ENCODE measurements at places on chromosomes 7 and 10.

DNA sequence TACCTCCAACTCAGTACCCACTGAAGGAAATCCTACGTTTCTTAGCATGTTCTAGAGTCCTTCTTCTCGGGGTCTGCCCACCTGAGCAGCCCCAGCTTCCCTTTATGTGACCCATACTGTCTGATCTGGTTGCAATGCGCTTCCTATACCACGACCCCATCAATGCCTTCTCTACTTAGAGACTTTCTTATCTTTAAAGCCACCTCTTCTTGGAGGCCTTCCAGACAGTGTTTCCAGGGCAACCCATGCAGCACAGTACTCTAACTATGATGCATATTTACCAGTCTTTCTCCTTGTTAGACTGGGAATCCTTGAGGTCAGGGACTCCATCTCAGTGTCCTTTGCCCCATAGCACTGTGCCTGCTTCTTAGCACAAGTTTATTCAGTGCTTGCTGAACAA, 54.5 kb upstream of the SLF2 start:
- no peak for DNase-seq

DNA sequence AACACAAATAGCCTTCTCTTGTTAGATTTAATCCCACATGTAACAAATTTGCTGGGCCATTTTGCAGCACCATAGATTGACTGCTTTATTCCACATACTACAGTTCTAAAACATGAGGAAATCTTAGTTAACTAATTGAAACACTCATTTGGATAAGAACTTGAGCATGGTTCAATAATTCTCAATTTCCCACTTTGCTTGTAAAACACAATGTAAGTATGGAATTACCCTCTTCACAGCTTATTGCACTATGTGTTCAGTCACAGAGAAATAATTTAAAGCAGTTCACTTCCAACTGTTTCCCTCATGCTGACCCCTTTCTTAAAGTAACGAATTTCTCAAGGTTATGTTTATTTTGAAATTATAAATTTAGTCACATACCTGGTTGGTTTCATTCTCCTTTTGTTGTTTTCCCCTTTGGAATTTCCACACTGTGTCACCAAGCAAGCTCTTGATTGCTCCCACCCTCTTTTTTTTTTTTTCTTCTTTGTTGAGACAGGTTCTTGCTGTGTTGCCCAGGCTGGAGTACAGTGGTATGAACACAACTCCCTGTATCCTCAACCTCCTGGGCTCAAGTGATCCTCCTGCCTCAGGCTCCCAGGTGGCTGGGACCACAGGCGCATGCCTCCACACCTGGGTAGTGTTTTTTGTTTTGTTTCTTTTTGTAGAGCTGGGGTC, 425.4 kb downstream of the EXOC4 start:
- no peak for DNase-seq

DNA sequence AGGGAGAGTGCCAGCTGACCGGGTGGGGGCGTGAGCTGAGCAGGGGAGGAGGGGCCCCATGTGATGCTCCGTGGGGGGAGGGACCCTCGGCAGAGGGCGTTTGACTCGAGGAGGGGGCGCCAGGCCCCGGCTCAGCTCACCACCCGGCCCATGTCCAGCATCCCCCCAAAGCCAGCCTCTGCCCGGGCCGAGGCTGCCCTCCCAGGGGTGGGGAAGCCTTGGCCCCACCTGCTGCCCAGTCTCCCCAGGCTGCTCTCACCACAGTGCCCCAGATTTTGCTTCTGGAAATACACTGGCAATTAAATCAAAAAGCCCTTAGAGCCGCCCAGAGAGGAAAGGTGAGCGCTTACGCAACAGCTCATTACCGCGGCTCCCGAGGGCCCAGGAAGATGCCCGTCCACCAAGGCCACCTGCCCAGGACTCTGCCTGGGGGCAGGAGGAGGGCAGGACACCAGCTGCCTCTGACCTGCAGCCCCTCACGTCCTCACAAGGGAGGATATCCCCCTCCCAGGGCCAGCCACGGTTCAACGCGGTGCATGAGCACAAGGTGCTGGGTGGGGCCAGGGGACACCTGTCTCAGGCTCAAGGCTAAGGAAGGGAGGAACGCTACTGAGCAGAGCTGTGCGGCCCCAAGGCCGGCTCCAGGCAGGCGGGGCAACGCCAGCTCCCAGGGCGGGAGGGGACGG, 70.0 kb upstream of the INPP5A start:
- no peak for DNase-seq

DNA sequence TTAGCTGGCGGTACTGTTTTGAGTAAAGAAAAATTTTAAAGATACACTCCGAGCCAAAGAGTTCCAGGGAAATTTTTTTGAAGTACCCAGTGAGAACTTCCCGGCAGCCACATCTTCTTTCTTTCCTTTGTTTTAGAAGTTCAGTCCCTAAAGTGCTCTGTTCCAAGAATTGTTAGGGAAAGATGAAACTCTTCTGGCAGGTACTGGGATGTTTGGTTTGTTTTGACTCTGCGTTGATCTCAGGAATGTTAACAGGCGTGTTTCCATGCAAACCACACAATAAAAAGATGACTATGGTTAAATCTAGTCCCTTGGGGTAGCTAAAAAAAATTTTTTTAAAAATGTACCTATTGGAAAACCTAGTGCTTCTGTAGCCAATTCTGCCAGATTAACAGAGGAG, 224.7 kb upstream of the PHYHIPL start:
- no peak for DNase-seq

GRCh38 chr10:2077231-2077630, 339.9 kb upstream of the ADARB2 start:
- DNase-seq: no peak

DNA sequence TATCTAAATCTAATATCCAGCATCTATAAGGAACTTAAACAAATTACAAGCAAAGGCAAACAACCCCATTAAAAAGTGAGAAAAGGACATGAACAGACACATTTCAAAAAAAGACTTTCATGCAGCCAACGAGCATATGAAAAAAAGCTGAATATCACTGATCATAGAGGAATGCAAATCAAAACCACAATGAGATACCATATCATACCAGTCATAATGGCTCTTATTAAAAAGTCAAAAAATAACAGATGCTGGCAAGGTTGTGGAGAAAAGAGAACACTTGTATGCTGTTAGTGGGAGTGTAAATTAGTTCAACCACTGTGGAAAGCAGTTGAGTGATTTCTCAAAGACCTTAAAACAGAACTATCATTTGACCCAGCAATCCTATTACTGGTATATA, 334.4 kb upstream of the CACNA2D1 start:
- no peak for DNase-seq

DNA sequence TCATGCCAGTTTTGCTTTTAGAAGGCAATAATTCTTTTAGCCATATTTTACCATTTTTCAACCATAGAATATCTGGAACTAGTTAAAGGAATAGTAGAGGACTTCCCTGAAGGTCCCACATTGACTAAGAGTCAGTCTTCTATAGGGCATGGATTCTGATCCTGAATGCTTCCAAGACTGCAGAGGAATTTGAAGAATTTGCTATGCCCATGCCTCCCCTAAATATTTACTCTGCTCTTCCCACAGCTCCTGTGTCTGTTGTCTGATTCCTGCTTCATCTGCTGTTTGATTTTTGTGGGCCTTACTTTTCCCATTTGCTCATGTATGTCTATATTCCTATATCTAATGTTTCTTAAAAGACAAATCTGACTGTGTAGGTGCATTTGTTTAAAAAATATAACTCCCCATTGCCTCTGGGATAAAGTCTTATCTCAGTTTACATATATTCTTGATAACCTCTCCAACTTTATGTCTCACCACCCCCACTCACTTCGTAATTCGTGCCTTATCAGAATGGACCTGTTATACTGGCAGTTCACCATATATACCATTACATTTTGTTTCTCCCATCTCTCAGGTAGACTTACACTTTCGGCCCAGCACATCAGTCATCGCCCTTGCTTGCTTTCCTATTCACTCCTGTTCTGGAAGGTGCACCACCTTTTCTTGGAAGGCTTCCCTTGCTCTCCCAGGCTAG, 33.9 kb downstream of the LRRC4 start:
- DNase-seq: no peak

- DNase-seq: no peak
Observed at GRCh38 chr10:945778-946177, 14.3 kb upstream of the LARP4B start.

All from naive thymus-derived CD4-positive, alpha-beta T cell (primary cell).